ENCODE measurements at places on chromosomes 5 and 9.

DNA sequence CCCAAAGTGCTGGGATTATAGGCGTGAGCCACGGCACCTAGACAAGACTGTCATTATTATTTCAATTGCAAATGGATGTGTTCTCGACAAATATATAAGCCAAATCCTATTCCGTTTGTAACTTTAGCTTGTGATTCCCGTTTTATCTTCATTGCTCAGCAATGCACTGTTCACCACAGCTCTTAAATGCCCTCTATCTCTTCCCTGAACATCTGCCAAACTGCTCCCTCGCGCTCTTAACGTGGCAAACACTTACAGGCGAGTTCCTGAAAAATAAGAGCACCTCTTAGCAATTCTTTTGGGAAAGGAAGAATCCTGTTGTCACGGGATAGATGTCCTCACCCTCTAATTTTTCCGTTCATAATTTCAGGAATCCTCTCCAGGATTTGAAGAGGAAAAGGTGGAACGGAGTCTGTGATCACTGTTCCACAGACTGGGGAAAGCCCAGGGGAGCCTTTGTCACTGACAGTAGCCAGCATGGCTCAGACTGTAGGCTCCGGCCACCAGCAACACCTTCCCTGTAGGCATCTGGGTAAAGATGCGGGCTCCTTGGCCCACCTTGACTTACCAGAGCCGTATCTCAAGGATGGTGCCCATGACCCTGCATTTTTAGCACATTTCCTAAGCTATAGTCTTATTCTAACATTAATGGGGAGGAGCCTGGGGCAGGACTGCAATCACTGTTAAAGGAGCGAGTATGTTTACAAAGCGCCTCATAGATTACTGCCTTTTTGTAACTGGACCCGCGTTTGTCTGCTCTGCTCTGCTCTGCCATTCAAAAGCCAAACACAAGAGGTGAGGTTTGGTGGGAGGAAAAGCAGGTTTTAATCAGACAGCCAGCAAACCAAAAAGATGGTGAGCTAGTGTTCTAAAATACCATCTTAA, 20.2 kb upstream of the GNPDA1 start:
- peak; percentile 48 for DNase-seq

- no peak for DNase-seq
These were observed 307.3 kb upstream of the MPDZ start for GRCh38 chr9:13586587-13587374.

GRCh38 chr9:12091865-12092527, 601.2 kb upstream of the TYRP1 start:
- DNase-seq, result no peak

GRCh38 chr5:117955831-117956230, 1032.5 kb downstream of the DTWD2 start:
- DNase-seq, result no peak

DNA sequence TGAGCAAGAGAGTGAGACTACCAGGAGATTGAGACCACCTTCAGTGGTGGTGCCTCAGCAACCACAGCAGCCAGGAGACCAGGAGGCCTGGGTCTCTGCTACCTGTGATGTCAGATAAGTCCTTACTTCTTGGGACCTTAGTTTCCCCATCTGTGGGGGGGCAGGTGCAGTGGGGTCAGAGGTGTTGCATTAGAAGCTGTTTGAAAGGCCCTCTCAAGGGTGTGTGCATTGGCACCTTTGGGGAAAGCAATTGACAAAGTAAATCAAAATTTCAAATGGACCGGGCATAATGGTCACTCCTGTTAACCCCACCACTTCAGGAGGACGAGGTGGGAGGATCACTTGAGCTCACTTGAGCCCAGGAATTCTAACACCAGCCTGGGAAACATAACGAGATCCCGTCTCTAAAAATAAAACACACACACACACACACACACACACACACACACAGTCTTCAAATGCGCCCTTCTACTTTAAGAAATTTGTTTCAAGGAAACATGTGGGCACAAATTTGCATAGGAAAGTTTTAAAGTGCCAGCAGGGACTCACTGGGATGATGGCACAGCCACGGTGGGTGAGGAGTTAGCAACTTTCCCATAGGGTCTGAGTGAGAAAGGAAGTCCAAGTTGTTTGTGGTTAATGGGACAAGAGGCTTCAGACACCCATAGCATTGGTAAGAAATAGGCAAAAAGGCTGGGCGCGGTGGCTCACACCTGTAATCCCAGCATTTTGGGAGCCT, 1.3 kb upstream of the AK1 start:
- no peak for DNase-seq

DNA sequence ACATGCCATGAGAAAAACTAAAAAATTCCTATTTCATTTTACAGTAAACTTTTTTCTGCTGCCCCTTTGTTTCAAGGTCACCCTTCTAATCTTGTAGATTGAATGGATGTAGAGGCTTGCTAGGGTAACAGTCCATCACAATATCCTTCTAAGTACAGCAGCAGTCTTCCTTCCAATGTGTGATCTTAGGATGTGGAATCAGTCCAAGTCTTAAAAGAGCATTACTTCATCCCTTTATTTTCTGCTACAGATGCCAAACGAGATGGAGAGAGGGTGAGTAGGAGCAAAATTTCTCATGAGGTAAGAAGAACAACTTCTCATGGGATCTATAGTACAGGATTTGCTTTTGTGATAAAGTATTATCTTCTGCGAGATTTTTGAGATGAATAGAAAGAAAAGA, 704 bp upstream of the IL33 start:
- no peak for DNase-seq

DNA sequence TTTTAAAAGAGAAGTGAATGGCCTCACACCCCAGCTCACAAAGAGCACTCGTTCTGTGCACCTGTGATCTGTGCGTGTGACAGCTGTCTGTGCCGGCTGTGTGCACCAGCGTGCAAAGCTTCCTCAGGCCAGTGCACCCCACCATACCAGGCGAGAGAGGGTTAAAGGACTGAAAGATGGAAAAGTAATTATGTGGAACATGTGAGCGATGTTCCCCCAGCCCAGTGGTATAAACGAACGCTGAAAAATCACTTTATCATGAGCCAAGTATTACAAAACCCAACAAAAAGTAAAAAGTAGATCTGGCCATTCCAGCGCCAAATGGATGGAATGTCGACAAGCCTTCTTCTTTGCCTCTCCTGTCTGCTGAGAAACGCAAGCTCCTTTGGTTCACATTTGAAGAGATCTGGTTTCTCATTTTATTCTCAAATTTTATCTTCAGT, 53.7 kb downstream of the IPPK start:
- DNase-seq, result no peak

DNA sequence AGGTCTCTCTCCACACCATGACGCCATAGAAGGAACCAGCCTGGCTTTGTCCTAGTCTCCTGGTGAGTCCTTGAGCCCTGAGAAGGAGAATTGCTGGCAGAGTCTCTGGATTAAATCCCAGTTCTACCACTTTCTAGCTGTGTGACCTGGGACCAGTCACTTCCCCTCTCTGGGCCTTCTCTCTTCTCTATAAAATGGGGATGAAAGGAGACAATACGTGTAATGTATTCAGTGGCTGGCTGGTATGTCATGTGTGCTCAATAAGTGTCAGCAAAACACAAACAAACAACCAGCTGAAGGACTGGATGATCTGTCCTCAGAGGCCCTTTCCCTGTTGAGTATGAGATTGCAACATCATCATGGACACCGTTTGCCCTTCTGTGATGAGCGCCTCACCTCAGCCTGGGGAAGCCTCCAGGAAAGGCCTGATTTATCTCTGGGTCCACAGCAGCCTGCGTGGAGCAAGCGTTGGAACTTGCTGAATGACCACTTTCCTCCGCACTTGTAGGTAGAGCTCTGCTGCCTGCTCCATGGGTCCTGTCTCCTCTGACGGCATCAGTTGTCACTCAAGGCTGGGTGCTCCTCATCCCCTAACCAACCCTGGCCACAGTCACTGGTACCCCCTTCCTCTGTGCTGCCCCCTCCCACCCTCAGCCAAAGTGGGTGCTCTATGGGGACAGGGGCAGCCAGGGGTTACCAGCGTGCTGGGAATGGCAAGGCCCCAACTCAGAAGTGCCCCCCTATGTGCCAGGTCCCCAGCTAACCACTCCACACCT, 3.6 kb upstream of the NR5A1 start:
- peak; percentile 25 for DNase-seq

- no peak for DNase-seq
These were observed 17.6 kb downstream of the GM2A start for GRCh38 chr5:151270599-151270998.

DNA sequence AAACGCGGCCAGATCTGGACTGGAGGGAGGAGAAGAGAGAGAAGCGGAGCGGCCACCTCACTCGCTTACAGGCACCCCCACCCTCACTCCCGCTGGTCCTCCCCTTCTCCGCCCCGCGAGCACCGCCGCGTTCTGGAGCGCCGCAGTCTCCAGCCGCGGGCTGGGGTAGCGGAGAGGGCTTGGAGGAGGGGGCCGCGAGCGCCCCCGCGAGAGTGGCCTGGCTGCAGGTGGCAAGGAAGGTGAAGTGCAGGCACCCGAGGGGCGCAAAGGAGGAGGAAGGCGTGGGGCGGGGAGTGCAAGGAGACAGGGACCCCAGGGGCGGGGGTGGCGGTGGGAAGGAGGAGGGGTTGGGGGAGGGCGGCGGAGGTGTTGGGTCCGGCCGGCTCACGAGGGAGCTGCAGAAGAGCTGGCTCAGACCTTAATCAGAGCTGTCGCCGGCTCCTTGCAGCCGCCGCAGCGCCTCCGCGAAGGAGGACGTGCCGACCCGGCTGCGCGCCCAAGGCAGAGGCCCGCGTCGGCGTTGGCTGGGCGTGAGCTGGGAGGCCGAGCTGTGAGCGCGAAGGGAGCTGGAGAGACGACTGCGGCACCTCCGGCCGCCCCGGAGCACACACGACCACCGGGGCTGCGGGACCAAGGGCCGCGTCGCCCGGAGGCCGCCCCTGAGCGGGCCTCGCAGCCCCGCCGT, at the start of gene DMRT3:
Gene DMRT3 (plus strand): TSS at position 398 of the 685 bp plus-strand sequence. CDS start 347 bp downstream, outside the sequence.
- no peak for DNase-seq

GRCh38 chr5:66246608-66247007, 102.5 kb downstream of the SREK1 start:
- no peak for DNase-seq

DNA sequence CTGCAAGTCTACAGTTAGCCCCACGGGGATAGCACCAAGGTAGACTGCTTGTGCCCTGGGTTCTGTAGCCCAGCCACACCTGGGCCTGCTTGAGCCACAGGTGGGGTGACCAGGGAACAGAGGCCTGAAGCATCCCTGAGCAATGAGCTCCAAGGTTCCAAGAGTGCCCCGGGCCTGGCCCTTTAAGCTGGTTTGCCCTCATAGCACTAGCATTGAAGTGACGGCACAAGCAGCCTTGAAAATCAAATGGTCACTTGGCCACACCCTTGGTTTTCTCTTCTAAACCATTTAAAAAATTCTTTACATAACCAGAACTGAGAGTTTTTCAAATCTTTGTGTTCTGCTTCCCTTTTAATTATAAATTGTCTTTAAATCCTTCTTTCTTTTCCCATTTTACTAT, 24.7 kb downstream of the FBXO10 start:
- DNase-seq, result no peak

DNA sequence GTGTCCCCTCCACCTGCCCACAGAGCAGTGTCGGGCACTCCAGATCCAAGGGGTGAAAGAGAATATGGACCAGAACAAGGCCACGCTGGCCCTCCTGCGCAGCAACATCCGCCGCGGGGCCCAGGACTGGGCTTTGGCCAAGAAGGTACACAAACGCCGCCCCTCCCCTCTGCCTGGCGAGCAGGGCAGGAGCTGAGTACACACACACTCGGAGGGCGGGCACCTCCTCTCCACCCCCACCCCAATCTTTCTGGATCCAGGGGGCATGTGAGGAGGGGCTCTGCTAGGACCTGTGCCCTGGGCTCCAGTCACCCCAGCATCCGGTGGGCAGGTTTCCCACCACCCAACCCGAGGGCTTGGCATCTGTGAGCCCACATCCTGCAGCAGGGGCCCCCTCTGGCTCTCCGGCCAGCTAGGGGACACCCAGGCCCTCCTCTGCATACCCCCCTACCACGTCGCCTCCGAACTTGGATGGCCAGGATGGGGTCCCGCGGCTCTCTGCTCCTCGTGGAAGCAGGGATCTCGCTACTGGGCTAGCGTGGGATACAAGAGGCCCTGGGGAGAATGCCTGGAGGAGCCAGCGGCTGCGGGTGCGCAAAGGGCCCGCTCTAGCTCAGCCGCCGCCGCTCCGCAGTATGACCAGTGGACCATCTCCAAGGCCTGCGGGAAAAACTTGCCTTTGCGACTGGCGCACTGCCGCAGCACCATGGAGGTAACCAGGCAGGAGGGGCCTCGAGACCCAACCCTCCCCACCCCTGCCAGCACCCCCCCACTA, 3.1 kb downstream of the CCDC183 start:
- no peak for DNase-seq

- peak; percentile 46 for DNase-seq
These were observed 4.1 kb downstream of the QSOX2 start for GRCh38 chr9:136241542-136241941.

- DNase-seq, result no peak
These were observed 42.6 kb upstream of the ANKRD18A start for GRCh38 chr9:38662763-38663593.

- no peak for DNase-seq
These were observed 18.3 kb downstream of the ASPN start for GRCh38 chr9:92463984-92464383.

DNA sequence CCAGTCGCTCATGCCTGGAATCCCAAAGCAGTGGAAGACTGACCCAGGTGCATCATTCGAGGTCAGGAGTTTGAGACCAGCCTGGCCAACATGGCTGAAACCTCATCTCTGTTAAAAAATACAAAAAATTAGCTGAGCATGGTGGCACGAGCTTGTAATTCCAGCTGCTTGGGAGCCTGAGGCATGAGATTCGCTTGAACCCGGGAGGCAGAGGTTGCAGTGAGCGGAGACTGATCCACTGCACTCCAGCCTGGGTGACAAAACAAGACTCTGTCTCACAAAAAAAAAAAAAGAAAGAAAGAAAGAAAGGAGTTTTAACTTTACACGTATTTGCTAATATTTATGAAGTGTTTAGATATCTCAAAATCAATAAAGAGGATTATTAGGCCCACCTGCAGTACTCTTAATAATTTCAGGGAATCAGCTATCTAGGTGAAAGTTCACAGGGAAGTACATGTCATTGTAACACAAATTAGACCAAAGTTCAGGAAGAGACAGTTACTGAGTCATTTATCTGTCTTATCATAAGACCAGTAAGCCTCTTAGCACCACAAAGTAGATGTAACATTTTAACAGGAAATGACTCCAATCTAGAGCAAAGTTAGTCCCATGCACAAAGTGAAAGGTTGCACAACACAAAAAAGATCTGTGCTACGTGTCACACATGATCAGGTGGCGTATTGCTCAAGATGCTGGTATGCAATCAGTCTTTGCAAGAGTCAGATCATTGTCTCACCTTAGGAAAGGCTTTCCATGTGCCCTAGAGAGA, 34.1 kb upstream of the PLIN2 start:
- peak; percentile 97 for DNase-seq

- no peak for DNase-seq
These were observed 476.8 kb downstream of the CETN3 start for GRCh38 chr5:89932771-89933181.

Measured in hematopoietic multipotent progenitor cell treated with erythropoietin and hydrocortisone succinate and interleukin-3 and kit ligand, for 8 days (in vitro differentiated cells).